KG1 (cell line): ENCODE measurements at places on chromosomes 12 and 14.

DNA sequence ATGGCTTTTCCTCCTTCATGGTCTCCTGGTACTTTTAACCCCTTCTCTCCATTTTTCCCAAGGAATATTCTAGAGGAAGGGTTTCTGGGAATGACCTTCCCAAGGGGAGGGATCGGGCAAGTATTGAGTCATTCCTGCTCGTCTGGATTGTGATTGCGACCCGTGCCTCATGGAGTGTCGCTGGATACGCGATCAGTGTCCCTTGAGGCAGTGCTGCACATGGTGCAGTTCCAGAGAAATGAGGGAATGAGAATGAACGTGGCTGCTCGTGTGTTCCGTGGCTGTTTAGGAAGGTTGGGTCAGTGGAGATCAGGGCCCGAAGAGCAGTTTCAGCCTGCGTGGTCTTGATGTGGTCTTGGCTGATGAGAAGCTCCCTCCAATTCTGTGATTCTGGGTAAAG is 234.4 kb downstream of the CACNA1C start:
- no peak for DNase-seq

DNA sequence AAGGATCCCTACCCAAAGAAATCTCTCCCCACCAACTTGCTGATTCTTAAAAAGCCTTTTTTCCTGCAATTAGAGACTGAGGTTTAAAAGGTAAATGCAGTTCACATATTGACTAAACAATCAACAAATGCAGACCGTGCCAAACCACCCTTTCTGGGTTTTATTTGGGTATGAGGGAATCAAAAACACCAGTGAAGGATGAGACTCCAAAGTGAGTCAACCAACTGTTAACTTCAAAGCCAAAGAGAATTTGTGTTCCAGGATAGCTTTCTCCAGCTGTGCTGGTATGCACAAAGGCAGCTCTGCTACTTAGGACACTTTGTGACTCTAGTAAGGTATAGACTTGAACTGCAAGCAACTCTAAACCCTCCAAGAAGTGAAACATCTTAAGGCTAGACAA is 39.4 kb downstream of the RPS29 start:
- DNase-seq, result no peak

- DNase-seq, result no peak
Measured at GRCh38 chr12:1562813-1563407, 31.5 kb downstream of the FBXL14 start.

DNA sequence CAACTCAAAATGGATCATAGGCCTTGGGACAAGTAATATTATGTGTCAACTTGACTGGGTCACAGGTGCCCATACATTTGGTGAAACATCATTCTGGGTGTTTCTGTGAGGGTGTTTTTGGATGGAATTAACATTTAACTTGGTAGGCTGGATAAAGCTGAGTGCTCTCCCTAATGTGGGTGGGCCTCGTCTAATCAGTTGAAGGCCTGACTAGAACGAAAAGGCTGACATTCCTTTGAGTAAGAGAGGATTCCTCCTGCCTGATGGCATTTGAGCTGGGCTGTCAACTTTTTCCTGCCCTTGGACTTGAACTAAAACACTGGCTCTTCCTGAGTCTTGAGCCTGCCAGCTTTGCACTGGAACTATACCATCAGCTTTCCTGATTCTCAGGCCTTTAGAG is 93.4 kb upstream of the ESRRB start:
- DNase-seq, result no peak

DNA sequence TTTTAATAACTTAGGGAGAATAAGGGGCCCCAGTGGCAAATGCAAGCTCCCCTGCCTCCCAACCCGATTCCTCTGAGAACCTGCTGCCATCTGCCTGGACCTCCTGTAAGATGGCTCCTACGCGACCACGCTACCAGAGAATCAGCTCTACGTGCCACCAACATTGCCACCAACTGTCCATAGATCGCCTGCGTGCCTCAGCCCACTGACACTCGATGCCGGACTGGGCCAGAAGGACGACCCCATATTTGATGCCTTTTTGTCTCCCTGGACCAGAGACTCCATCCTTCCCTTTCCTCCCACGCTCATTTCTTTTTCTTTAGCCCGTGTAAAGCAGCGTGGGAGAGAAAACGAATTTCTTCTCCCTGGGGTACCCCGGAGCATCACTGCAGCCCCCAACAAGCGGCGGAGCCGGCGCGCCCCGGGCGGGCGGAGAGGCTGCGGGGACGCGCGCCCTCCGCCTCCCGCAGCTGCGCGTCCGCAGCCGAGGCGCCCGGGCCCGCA is 565 bp upstream of the KLHL42 start:
- no peak for DNase-seq

GRCh38 chr14:79175671-79176070 is 1005.5 kb downstream of the NRXN3 start:
- DNase-seq, result no peak

GRCh38 chr12:112822056-112822455 is 30.5 kb downstream of the RPH3A start:
- DNase-seq, result no peak

- no peak for DNase-seq
Measured at GRCh38 chr12:75943730-75944096, 87.9 kb downstream of the PHLDA1 start.

DNA sequence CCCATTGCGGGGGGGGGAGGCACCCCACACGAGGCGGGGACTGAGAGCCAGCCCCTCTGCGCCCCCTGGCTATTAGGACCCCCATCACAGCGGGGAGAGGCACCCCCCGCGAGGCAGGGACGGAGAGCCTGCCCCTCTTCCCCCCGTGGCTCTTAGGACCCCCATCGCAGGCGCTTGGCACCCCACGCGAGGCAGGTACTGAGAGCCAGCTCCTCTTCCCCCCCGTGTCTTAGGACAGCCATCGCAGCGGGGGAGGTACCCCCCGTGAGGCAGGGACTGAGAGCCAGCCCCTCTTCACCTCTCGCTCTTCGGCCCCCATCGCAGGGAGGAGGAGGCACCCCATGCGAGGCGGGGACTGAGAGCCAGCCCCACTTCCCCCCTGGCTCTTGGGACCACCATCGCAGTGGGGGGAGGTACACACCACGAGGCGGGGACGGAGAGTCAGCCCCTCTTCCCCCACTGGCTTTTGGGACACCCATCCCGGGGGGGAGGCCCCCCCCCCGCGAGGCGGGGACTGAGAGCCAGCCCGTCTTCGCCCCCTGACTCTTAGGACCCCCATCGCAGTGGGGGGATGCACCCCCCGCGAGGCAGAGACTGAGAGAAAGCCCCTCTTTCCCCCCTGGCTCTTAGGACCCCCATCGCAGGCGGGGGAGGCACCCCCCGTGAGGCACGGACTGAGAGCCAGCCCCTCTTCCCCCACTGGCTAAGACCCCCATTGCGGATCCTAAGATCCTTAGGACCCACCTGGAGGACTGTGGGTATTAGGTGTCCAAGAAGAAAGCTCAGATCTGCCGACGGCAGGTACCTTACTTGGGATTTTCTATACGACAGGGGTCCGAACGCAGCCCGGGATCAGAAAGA is 198.6 kb upstream of the PZP start:
- no peak for DNase-seq

- no peak for DNase-seq
Measured at GRCh38 chr12:130977046-130977742, 23.5 kb downstream of the ADGRD1 start.
